NCI-H510A (cell line): ENCODE measurements at places on chromosomes 4 and X.

DNA sequence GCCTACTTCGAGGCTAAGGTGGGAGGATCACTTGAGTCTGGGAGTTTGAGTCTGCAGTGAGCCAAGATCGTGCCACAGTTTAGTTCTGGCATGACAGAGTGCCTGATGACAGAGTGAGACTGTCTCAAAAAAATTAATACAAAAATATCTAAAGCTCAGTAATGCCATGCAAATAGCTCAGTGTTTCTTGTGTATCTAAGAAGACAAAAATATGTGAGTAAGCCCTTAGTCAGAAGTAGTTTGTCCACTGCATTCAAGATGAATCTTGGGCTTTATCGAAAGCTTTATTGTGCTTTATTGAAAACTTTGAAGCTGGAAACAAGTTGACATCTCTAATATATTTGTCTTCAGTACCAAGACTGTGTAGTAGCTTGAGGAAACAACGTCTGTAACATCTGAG, 115.9 kb downstream of the GPAT3 start:
- DNase-seq: no peak

- no peak for DNase-seq
Observed at GRCh38 chrX:104695593-104695992, 129.6 kb downstream of the IL1RAPL2 start.

DNA sequence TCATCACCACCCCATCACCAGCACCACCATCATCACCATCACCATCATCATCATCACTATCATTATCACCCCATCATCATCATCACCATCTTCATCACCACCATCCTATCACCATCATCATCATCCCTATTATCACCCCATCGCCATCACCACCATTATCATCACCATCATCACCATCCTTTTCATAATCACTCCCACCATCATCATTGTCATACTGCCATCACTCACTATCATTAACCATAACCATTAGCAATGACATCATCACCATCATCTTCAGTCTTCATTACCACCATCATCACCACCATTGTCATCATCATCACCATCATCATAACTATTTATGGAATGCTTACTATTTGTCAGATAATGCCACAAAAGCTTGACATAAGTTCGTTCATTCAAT, 35.7 kb downstream of the CRMP1 start:
- DNase-seq: no peak

GRCh38 chr4:107546638-107547037, 173.4 kb downstream of the PAPSS1 start:
- no peak for DNase-seq

GRCh38 chr4:113509851-113510250, 251.7 kb downstream of the CAMK2D start:
- no peak for DNase-seq

- peak; percentile 69 for DNase-seq
Observed at GRCh38 chr4:88007304-88008121, at the start of gene PKD2. Gene PKD2, plus strand, starts transcription at chr4:88007635. Its CDS starts 99 bp downstream, at chr4:88007734.

DNA sequence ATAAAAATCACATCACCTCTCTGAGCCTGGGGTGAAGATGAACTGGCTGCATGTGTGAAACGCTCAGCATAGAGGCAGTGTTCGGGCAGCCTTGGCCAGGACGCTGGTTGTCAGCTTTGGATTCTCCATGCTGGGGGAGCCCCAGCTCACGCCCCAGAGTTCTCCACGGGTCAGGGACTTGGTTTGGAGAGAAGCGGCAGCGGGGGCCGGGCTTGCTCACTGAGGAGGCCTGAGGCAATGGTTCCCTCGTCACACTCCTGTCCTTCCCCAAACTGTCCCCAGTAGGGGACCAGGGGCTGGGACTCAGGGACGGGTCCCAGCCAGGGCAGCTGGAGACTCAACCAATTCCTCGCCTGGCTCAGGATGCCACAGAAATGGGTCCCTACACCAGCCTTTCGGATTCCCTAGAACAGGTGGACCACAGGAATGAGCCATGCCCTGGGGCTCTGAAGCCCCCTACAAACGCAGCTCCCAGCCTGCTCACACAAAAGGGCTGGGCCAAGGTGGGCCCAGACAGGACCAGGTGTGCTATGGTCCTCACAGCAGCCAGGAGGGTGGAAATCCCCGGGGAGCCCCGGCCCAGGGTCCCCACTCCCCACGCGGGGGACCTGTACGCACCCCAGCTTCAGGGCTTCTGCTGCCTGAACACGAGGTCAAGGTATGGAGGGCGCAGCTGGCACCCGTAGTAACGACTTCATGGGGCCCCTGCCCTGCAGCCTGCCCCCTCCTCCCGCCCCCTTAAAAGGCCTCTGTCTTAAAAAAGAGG, 1.4 kb downstream of the MXD4 start:
- DNase-seq: no peak

- DNase-seq: no peak
Observed at GRCh38 chr4:119136546-119136945, 914 bp downstream of the MYOZ2 start.
